Astrocyte of the hippocampus (primary cell): ENCODE measurements at places on chromosomes 5 and 9.

- DNase-seq: peak; percentile 34
Measured at GRCh38 chr5:137565450-137565849, 66.3 kb upstream of the SPOCK1 start.

DNA sequence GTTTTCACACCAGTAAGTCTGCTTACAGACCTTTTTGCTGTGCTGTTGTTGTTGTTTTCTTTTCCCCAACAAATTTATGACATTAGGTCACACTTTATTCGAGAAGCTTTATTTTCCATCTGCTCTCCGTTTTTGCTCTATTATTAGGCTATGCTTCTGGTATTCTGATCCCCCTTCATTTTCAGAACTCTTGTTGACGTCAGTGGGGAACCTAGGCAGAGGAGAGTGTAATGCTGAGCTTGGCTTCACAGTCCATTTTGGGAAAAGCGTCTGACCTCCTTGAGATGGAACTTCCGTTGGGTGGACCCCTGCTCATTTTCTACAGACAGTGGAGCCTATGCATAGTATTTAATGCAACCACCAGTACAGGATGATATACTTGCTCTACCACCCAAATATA is 387.9 kb upstream of the MEF2C start:
- no peak for DNase-seq

DNA sequence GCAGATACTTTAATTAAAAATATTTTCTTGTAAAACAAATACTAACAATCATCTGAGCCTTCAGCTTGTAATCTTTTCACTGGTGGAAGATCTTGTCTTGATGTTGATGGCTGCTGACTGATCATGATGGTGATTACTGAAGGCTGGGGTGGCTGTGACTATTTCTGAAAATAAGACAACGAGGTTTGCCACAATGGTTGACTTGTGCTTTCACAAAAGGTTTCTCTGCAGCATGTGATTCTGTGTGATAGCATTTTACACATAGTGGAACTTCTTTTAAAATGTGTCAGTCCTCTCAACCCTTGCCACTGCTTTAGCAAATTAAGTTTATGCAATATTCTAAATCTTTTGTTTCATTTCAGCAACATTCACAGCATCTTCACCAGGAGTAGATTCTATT is 461.0 kb downstream of the CCDC171 start:
- DNase-seq: no peak

DNA sequence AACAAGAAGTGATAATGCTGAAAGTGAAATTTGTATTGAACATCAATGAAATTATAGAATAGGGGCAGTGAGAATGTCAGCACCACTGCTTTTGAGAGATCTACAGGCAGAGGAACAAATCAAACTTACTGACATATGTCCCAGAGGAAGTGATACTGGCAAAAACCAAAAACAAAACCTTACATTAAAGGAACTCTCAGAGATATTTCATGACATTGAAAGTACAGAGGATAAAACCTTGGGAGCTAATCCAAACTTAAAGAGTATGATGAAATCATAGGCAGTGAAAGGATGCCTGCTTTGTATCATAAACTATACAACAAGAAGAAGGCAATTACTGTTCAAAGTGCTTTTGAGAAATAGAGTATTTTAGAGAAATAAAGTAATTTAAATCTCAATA is 90.4 kb upstream of the SV2C start:
- DNase-seq: no peak

GRCh38 chr9:99807276-99807852 is 14.3 kb upstream of the NR4A3 start:
- peak; percentile 76 for DNase-seq

DNA sequence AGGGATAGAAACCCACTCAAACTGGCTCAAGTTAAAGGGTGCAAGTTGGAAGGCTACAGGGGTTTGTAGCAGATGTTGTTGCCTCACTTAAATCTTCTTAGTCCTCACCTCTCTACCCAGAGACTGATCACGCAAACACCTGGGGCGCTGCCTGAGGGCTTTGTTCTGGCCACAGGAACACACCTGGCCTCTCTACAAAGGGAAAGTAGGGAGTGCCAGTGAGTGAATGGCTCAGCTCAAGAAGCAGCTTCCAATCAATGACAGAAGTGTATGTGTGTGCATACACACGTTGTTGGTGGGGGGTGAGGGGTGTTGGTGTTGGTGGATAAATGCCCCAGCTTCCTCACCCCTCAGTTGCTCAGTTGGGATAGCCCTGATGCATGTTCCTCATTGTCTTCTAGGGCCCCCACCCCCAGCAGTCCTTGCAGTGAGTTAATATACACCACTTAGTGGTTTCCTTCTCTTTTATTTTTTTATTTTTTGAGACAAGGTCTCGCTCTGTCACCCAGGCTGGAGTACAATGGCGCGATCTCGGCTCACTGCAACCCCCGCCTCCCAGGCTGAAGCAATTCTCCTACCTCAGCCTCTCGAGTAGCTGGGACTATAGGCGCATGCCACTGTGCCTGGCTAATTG is 30.6 kb upstream of the CTNNA1 start:
- no peak for DNase-seq

- DNase-seq: no peak
Measured at GRCh38 chr9:13502484-13502883, 223.0 kb upstream of the MPDZ start.

DNA sequence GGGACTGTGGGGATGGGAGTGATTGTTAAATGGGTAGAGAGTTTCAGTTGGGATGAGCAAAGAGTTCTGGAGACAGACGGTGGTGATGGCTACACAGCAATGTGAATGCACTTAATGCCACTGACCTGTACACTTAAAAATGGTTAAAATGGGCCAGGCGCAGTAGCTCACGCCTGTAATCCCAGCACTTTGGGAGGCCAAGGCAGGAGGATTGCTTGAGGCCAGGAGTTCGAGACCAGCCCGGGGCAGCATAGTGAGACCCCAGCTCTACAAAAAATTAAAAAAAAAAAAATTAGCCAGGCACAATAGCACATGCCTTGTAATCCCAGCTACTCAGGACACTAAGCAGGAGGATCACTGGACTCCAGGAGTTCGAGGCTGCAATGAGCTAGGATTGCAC is 7.7 kb downstream of the LMAN2 start:
- DNase-seq: no peak

GRCh38 chr5:59301727-59302126 is 591.8 kb downstream of the PDE4D start:
- DNase-seq: no peak

GRCh38 chr9:94173632-94174031 is 85.5 kb upstream of the ZNF169 start:
- no peak for DNase-seq

- DNase-seq: peak; percentile 54
Measured at GRCh38 chr5:74127381-74128320, 501.7 kb downstream of the ARHGEF28 start.

DNA sequence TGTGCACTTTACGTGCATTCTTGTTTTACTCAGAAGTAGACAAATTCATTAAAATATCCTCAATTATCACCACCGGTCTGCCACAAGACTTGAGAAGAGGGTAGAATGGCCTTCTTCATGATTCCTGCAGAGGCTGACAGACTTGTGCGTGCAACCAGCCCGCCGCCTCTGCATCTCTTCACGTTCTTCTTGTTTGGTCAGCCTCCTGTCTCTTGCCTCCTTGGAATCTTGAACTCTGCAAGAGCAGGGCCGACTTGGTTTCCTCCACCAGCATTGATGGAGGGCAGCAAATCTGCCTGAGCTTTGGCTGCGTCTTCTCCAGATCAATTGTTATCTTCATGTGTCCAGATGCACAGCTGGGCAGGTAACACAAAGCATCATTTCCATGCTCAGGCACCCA is 20.2 kb downstream of the UBE2QL1 start:
- no peak for DNase-seq

GRCh38 chr5:132044207-132044606 is 16.2 kb upstream of the IL3 start:
- DNase-seq: no peak

DNA sequence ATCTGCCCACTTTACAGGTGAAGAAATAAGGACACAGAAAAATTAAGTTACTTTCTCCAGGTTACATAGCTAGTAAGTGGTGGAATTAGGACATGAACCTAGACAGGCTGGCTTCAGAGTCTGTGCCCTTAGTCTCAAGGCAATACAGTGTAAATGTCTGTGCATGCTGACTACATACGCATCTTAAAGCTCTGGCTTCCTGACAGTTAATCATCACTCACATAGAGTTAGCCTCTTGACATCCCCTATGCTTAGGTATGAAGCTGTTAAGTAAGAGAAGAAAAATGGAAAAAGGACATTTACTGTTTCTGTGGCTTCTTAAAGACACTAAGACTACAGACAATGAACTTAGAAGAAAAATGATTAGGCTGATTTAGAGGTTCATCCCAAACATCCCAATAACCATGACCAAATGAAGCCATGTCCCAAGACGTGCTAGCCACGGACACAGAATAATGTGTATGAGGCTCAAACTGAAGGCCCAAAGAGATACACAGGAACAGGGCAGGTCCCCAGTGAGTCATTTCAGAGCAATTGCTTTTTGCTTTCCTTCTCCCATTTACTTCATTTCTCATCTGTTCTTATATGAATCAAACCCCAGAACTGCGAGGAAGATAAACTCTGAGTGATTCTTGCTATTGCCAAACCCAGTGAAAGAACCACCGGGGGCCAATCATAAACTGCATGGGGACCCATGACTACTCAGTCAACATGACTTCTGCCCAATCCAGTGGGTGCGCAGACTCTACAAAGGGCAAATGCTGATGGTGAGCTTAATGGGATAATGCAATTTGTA is 100.0 kb upstream of the IFNK start:
- DNase-seq: no peak

DNA sequence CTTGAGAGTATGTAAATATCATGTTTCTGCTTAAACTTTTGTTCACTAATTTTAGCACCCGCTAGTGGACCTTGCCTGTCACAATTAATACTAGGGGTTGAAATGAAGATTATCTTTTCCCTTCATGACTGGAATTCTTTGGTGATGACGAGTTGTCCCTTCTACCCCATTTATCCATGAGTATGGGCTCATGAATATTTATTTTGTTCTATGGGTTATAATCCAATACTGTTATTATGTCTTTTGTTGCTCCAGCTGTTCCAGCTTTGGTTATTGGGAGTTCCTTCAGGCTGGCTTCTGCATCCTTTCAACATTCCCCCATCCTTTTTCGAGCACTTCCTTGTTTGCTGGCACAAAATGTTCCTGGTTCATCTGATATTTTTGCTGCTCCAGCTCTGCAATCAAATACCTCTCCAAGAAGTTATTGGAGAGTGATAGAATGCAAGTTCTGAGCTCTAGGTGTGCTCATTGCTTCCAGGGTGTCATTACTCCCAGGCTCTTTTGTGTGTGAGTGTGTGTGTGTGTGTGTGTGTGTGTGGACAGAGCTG is 19.7 kb upstream of the ARHGEF28 start:
- peak; percentile 26 for DNase-seq

DNA sequence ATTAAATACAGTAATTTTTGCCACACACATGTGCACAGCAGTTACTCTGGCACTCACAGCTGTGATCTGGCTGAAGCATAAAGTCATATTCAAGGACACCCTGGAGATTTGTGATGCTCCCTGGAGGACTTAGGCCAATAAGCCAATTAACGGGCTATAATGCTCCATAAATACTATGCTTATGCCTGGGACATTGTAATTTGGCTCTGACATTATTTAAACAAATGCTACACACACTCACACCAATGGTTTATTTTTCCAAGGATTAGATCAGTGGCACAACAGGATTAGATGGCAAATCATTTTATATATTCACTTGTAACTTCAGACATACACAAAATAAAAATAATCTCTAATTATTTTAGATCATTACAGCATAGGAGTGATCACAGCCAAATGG is 111.2 kb downstream of the LMNB1 start:
- no peak for DNase-seq

GRCh38 chr5:117207088-117207668 is 632.6 kb upstream of the SEMA6A start:
- no peak for DNase-seq

DNA sequence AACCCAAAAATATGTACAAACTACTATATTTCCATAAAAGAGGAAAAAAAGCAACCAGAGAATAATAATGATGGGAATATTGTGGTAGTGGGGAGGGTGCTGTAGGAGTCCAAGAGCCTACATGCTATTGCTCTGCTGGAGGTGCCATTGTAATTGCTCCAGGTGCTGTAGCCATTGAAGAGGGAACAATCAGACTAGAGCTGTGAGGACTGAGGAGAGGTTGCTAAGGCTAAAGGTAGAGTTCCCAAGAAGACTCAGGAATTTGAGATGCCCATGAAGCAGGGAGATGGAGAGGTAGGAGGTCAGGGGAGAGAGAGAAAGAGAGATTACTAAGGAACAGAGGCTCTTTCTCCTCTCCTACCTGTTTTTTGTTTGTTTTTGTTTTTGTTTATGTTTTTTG is 394.0 kb downstream of the DMRTA1 start:
- DNase-seq: no peak

DNA sequence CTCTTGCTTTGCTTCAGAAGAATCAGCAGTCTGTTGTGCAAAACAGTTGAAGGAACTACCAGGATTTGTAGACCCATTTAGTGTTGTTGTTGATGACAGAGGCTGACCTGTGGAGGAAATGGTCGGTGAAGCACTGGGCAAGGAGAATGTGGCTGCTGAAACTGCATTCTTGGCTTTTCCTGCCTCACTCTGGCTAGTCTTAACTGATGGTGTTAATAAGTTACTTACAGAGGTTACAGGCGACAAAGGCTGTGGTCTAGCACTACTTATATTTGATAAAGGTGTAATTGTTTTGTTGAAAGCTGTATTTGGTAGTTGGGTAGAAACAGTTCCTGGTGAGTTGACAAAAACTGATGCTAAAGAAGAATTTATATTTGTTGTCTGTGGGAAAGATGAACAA is 31.5 kb downstream of the MLANA start:
- DNase-seq: no peak

DNA sequence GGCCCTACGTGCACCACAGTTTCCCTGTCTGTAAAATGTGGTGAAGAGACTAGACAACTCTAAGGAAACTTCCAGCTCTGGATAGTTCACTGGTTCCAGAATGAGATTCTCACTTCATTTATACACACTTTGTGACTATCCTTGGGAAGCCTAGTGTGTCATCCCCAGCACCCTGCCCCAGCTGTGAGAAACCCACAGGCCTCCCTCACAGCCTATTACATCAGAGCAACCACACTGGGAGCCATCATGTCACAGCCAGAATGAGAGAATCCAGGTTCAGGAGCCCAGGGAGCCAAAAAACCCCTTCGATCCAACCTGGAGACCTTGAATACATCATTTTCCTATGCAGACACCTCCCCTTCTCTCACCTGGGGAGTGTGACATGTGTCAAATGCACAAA is 21.0 kb upstream of the HAND1 start:
- no peak for DNase-seq

GRCh38 chr5:84384604-84385575 is at the start of gene EDIL3:
TSS of gene EDIL3 (minus strand) at chr5:84384880. CDS start at chr5:84384374, 506 bp downstream.
- no peak for DNase-seq
